KG1 (cell line): ENCODE measurements at places on chromosomes 7 and 10.

- DNase-seq, result no peak
Observed at GRCh38 chr10:75465450-75465827, 34.0 kb downstream of the LRMDA start.

DNA sequence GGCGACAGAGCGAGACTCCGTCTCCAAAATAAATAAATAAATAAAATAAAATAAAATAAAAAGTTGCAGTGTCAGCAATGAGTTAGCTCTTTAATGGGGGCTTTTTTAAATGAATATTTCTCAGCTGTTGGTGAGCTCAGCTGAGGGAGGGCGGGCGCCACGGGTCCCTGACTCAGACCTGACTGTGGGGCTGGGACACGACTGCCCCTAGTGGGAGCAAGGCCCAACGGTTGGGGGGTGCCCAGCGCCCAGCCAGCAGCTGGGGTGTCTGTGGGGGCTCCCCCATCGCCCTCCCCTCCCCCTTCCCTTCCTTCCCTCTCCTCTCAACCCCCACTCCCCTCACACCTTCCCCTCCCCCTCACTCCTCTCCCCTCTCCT lies 46.6 kb downstream of the PWWP2B start:
- DNase-seq, result peak; percentile 62

GRCh38 chr10:92811986-92812385 lies 36.3 kb upstream of the EXOC6 start:
- no peak for DNase-seq

- DNase-seq, result no peak
Observed at GRCh38 chr7:27235387-27236311, 7.0 kb upstream of the EVX1 start.

DNA sequence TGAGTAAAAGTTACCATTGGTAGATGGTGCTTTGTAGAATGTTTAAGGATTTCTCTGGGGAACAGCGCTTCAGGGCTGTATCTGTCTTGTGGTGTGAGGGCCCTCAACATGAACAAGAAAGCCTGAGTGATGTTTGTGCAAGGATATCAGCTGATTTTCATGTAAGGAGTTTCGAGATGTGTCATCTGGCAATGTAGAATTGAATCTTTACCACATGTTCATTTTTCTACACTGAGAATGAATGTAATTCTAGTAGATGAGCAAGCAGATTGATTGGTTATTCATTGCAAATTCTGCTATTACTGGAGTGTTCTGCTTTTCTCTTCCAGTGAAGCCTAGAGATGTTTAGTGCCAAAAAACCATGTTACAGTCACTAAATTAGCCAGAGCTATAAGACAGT lies 87.7 kb downstream of the ST7 start:
- DNase-seq, result no peak

- no peak for DNase-seq
Observed at GRCh38 chr10:35416619-35417312, 80.5 kb downstream of the CCNY start.

DNA sequence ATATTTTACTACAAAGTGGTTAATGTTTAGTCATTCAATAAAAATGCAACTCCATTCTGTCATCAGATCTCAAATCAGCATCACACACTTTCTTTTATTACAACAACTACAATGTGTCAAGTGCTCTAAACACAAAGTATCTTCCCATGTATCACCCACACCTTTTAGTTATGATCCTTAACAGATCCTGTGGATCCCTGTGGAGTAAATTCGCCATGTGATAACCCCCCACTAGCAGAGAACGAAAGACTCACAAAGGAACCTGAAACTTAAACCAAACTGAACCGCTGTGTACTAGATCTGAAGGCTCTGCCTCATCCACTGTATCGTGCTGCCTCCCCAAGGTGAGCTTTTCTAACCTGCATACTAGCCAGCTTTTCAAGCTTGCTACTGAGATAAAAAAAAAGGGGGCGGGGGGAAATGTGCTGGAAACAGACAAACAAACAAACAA lies 1.7 kb downstream of the DPY19L1 start:
- no peak for DNase-seq

GRCh38 chr7:48337012-48337621 lies 165.9 kb downstream of the ABCA13 start:
- DNase-seq, result no peak

- DNase-seq, result no peak
Observed at GRCh38 chr7:110486549-110486948, 604.4 kb upstream of the LRRN3 start.

- no peak for DNase-seq
Observed at GRCh38 chr7:112202816-112203215, 3.4 kb downstream of the DOCK4 start.

GRCh38 chr7:101146-102046 lies 91.0 kb upstream of the FAM20C start:
- DNase-seq, result no peak

GRCh38 chr10:105875050-105875449 lies 1234.0 kb downstream of the SORCS3 start:
- DNase-seq, result no peak

- no peak for DNase-seq
Observed at GRCh38 chr10:123912871-123913270, 21.3 kb upstream of the CPXM2 start.

- DNase-seq, result no peak
Observed at GRCh38 chr7:124072603-124073309, 39.9 kb upstream of the TMEM229A start.

DNA sequence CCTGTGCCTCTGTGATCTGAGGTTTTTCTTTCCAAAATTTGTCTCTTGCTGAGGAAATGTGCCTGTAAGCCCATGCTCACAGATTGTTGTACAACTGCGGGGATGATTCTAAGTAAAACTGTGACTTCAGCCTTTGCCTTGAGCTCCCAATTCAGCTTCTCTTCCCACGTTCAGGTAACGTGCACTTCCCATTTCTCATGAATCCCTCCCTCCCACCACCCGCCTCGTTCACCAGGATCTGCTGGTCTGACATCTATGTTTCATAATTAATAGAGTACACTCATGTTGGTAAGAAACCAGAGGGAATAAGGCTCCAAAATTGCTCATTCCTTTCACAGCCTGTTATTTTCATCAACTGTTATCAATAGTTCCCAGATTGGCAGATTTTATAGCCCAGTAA lies 332.6 kb upstream of the TPK1 start:
- DNase-seq, result no peak

- DNase-seq, result no peak
Observed at GRCh38 chr7:150854066-150855000, 2.0 kb downstream of the AOC1 start.

DNA sequence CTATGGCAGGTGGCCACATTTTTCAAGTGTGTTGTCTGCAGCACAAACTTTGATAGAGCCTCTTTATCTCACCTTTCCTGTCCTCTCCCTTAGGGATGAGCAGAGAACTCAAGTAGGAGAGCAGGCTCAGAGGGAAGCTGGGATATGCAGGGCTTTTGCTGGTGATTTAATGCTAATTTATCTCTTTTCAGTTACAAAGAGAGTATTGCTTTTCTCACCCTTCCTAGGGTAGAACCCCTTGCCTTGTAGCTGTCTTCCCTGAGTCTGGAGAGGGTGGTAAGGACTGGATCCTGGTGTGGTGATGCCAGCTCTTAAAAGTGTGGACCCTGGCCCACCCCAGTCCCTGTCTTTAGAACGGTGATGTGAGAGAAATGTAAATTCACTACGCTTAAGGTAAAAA lies 1061.4 kb downstream of the TYW1 start:
- DNase-seq, result no peak

- peak; percentile 37 for DNase-seq
Observed at GRCh38 chr10:112471878-112472487, 25.0 kb downstream of the VTI1A start.

DNA sequence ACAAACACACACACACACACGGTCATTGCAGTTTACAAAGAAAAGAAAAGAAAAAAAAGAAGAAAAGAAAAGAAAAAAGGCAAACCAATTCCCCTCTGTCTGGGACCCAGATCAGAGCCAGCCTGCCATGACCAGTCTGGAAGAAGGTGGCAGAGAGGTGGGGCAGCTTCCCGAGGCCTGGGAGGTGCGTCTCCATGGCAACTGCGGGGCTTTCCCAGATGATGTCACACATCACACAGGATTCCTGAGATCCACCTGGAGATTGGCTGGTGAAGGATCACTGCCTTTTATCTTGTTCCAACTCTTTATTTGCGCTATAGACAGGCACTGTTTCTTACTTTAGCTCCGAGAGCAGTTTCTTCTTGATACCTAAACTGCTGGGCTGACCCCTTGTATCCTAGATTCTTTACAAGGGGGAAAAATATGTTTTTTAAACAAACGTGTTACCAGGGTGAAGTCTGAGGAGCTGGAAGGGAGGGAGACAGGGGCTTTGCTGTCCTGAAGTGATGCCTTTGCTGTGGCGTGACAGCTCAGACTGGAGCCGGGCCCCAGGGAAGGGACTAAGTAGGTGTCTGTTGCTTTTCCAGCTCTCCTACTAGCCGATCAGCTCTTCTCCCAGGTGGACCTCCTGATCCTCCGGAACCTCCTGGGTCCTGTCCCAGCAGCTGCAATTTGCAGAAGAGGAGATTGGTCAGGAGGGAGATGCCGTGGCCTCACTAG lies 298.5 kb downstream of the KLF6 start:
- DNase-seq, result no peak

GRCh38 chr7:155206318-155207020 lies 91.2 kb upstream of the INSIG1 start:
- peak; percentile 71 for DNase-seq

DNA sequence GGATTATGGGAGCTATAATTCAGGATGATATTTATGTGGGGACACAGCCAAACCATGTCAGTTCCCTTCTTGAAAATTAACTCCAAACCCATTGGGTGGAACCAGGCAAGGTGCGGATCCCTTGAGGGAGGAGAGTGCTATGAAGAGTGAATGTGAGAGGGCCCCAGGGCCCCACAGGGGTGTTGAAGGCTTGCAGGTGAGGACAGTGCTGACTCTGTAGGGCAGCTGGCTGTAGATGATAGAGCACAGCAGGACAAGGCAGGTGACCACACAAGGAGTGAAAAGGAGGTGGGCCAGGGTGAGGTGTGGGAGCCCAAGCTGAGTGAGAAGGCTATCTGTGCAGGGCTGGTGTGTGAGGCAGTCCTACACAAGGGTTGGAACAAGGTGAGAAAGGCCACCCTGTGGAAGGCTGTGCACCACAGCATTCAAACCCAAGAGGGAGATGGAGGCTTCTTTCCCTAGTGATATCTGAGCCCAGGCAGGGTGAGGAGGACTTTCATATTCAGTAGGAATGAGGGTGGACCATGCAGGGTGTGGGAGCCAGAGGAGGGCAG lies 746.0 kb upstream of the CELF2 start:
- DNase-seq, result no peak

DNA sequence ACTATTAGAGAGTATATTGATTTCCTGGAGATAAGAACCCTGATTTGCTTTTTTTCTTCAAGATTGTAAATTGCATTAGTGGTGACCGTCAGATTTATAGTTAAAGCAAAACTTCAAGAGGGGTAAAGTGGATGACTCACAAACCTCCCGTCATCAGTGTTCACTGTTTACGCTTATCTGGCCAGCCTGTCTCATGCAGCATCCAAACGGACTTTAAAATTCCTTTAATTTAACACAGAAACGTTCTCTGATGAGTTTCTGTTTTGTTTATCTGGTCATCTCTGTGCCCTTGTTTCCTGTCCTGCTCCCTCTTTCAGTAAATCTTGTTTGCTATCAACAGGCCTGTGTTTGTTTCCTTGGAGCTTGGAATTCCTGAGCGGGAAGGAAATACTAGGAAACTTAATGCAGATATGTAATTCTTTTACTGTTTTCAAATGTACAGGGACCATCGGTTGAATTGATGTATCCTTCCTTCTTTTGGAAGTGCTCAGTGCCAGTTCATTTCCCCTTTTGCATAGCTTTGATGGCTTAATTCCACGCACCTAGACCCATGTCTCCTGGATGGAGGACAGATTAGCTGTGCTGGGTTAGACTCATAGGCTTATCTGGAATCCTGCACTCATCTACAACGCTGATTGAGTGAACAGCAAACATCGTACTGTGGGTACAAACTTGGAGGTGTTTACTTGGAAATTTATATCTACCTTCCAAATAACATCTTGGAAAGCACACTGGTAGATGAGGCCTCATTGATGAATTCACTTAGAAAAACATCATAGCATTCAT lies 21.3 kb downstream of the PTPRE start:
- DNase-seq, result no peak

GRCh38 chr10:30861221-30861620 lies 170.4 kb downstream of the ZNF438 start:
- DNase-seq, result no peak

DNA sequence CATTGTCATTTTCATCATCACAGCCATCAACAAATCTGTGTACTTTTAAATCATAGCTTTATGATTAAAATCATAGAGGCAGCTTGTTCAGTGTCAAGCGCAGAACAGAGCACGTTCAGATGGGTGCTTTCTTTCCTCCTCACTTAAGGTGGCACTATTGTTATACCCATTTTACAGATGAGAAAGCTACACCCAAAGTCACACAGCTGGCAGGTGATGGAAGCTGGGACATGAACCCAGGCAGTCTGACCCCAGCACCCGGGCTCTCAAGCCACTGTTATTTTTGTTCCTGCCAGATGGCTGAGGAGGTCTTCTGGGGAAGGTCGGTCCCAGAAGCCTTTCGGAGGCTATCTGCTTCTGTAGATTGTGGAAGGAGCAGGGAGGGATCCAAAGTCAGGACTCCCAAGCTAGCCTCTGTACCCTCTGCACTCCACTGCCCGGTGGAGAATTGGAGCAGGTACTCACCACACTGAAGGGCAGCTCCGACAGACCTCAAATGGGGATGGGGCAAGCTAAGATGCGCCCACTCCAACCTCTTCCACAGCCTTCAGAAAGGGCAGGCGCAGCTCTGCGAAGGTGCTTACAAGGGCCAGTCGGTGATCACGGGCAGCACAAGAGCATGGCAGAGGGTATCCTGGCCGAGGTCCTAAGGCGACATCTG lies 610 bp downstream of the AVPI1 start:
- DNase-seq, result no peak

DNA sequence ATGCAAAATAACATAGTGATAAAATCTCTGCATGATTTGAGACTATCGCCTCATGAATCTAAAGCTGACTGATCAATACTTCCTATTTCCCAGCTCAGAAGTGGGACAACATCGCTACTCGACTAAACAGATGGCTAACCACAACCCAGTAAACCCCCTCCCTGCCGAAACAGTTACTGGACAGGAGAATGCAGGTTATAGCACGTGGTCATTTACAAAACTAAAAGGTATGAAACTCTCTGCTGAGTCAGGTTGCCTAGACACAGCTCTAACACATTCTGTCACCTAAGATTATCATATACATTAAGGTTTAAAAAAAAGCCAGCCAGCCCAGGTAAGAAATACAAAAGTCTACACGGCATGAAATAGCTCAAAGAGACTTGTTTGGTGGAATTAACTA lies 64.0 kb downstream of the CTBP2 start:
- DNase-seq, result no peak
